Activated T-helper 2 cell treated with anti-CD3 and anti-CD28 coated beads, Interferon-gamma antibody, Interleukin-2, Interleukin-4, amounts not matched to agents 10 μg/mL and 5 μg/mL and 100 μg/mL, durations not matched to agents 14 hours and 24 hours and 36 hours (primary cell): ENCODE measurements at places on chromosomes 5 and 9.

DNA sequence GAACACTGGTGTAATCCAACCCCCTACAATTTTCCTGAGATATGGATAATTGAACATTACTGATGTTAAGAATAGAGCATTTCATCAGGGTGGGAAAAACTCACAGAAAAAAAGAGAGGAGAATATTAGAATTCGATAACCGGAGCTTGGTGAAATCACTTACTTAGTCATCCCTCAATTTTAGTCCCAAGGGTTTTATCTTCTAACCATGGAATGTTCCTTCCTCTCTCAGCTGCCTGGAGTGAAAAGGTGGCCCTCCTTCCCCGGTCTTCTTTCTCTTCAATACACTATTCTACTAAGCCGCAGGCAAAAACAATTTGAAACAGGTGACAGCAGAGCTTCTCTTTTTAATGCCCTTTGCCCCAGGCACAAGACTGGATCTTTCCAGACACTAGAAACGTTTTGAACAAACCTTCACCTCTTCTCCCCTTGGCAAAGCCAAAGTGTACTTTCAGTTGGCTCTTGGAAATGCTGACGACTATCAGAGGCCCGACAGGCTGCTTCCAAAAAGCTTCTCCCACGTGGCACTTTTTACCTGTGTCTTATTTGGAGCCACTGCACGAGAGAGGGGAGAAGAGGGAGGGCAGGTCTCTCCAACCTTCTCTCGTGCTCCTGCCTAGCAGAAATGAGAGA lies 543.9 kb downstream of the TLE1 start:
- H3K4me1 ChIP-seq, result no peaks in the 10 kb centered on the region
- H3K4me3 ChIP-seq, result no peak overlapping the region
- no peak for DNase-seq
- no peaks in the 10 kb centered on the region for H3K27me3 ChIP-seq

DNA sequence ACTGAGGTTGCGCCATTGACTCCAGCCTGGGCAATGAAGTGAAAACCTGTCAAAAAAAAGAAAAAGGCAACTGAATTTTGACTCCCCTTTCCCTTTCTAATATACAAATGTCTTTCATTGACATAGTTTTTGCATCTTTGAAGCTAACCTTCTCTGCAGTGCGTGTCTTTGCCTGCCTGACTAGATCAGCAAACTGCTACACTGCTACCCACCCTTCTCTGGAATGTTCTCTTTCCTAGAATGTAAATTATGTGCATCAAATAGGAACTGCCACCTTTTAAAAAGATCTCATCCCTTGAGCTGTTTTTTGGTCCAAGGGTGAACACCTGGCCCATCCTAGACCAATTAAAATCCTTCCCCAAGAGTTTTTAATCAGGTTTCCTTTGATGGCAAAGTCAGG lies 127.6 kb downstream of the SLC28A3 start:
- H3K4me1 ChIP-seq, result no peaks in the 10 kb centered on the region
- no peaks in the 10 kb centered on the region for H3K27me3 ChIP-seq
- no peak overlapping the region for H3K4me3 ChIP-seq
- H3K36me3 ChIP-seq, result no peaks in the 10 kb centered on the region
- no peak for DNase-seq

- H3K4me1 ChIP-seq, result no peaks in the 10 kb centered on the region
- no peak for DNase-seq
- H3K27ac ChIP-seq, result no peak overlapping the region
Observed at GRCh38 chr5:36596247-36596646, 10.2 kb upstream of the SLC1A3 start.

DNA sequence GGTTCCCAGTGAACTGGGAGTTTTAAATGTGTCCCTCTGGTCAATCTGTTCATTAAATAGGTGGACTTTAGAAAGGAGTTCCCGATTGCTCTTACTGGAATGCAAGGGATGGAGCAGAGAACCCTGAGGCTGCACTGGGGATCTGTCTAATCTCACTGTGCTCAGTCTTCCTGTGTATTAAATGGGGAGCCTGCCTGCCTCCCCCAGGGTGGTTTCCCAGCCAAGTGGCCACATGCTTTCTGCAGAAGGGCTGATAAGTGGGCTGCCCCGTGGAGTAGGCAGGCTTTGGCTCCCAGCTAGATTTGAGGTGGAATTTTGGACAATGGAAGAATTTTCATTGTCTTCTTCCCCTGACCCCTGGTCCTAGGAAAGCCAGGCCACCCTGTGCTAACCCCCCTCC lies 14.0 kb upstream of the PHYHD1 start:
- H3K4me3 ChIP-seq, result no peak overlapping the region
- peak overlapping the region; percentile 42 for H3K27ac ChIP-seq
- peaks cover 38% of the 10 kb centered on the region for H3K36me3 ChIP-seq

- H3K27me3 ChIP-seq, result peaks cover 2% of the 10 kb centered on the region
- H3K27ac ChIP-seq, result no peak overlapping the region
- H3K36me3 ChIP-seq, result no peaks in the 10 kb centered on the region
- DNase-seq, result no peak
- peaks cover 5% of the 10 kb centered on the region for H3K4me1 ChIP-seq
Observed at GRCh38 chr9:78280982-78281668, 15.8 kb upstream of the PSAT1 start.
